ENCODE measurements at places on chromosomes 7 and 10.

DNA sequence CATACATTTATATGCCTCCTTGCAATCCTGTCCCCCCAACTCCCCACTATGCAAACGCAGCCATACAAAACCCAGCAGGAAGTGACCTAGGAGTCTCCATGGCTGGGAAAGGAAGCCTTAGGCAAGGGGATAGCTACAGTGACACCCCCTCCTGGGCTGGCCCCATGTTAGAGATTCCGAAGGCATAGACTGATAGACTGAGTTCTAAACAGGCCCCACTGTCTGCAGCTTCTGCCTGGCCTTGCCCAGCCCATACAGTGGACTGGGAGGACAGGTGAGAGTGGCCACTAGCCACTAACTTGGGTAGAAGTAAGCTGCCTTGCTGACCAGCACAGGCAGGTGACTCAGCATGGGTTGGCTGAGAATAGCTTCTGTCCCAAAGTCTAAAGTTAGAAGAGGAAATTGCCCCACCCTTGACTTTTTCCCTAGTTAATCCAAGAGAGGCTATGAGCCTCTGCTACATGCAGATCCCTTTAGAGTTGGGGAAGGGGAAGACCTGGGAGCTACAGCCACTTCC, 106.3 kb downstream of the C10orf105 start:
- peak; percentile 53 for DNase-seq

- no peak for DNase-seq
Measured at GRCh38 chr7:36604806-36605205, 119.5 kb downstream of the AOAH start.

- DNase-seq: peak; percentile 25
Measured at GRCh38 chr10:74118804-74119203, 31.8 kb downstream of the AP3M1 start.

DNA sequence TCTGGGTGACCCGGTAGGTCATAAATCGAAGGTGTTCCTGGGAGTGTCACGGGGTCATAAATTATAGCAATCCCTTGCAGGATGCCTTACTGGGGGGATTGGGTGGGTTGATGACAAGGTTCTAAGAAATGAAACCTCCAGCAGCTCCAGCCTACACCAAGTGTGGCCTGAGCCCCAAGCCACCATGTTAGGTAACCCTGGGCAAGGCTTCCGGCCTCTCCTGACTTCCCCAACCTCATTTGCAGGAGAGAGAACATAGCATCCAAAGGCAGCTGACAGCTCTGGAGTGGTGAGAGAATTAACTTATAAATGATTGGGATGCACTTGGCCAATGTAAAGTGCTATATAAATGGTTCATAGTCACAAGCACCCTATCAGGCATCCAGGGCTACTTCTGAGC, 52.8 kb upstream of the TMEM273 start:
- DNase-seq: no peak

DNA sequence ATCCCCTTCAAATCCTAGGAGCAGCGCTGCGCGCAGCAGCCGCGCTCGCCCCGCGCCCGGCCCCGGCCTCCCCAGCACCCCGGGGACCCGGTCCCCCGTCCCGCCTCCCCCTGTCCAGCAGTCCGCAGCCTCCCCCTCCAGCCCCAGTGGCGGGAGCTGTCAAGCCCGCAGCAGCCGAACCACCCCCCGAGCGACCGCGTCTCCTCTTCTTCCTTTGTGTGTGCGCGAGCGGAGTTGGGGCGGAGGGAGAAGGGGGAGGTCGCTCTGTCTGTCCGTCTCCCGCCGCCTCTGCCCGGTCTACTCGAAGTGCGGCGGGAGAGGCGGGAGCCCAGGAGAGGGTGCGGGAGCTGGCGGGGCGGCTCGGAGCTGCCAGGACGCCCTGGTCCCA, 375 bp upstream of the CHN2 start:
- DNase-seq: no peak

- DNase-seq: peak; percentile 4
Measured at GRCh38 chr7:70434376-70434775, 697.6 kb upstream of the GALNT17 start.

DNA sequence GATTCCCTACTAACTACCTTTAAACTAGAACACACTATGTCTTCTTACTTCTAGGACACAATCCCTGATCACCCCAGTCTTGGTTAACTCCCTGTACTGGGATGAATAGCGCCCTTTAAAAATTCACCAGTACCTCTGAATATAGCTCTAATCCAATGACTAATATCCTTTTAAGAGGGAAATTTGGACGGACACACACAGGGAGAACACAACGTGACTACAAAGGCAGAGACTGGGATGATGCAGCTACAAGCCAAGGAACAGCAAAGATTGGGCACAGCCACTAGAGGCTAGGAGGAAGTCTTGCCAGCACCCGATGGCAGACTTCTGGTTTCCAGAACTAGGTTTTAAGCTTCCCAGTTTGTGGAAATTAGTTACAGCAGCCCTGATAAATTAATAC, 81.4 kb downstream of the MALSU1 start:
- DNase-seq: no peak

DNA sequence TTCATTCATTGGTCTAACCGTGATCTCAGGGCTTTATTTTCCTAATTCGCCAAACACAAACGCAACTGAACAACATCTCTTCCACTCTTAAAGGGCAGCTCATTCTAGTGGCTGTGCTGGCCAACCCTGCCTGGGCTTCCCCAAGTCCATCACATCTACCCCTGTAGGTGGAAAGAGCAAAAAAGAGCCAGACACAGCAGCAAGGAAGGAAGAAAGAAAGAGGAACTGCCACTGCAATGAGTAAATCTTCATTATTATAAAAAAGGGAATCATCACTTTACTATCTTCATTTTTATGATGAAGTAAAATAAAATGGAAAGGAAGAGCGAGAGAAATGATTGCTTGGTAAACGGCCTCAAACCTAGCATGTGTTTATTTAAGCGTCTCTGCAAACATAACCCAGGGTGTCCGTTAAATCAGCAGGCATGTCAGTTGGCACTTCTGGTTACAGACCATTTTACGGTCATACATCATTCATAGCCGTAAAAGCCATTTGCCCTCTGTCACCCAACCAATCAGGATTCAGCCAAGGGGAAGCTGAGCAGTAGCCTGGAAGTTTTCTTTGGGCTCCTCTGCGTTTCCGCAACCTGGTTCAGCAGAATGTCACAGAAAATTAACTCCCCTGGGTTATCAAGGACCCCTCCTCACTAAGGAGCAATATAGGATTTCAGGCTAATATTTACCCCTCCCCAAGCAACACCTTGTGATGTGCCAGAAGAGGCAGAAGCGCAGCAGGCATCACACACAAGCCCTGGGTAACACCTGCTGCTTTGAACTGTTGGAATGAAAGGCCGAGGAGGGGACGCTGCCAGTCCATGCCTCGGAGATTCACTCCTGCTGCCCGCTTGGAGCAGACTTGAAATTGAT, 234.0 kb downstream of the SNX10 start:
- no peak for DNase-seq

DNA sequence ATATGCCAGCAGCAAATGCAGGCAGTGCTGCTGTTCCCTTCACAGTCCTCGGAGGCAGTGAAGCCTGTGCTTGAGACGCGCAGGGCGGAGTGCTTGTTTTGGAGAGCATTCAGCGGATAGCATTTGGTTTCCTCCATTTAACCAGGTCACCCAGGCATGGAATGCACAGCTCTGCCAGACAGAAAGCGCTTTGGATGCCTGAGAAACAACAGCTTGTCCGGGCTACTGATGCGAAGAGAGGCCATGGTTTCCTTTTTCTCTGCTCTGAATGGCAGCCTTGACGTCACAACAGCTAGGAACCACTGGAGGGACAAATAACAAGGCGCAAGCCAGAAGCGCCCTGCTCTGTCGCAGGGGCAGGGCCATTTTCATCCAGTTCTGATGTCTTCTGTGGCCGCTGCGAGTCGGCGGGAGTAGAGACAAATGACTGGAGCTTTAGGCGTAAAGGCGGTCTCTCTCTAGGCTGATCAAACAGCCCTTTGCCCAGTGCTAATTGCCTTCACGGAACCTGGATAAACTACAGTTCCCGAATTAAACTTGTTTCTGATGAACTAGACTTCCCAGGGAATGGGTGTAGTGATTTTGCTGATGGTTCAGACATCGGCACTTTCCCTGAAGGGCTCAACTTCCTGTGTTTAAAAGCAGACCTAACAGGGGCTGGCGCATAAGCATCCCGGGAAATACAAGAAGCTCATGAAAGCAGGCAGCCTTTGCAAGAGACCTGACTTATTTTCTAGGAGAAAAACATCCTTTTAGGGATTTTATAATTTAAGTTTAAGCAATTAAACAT, 187.6 kb upstream of the KLF14 start:
- peak; percentile 40 for DNase-seq

GRCh38 chr7:156889089-156889488, 3.9 kb downstream of the LMBR1 start:
- no peak for DNase-seq

- DNase-seq: no peak
Measured at GRCh38 chr10:101464599-101464998, 110.6 kb downstream of the BTRC start.

- DNase-seq: no peak
Measured at GRCh38 chr7:68425377-68425776, 1172.9 kb upstream of the AUTS2 start.

DNA sequence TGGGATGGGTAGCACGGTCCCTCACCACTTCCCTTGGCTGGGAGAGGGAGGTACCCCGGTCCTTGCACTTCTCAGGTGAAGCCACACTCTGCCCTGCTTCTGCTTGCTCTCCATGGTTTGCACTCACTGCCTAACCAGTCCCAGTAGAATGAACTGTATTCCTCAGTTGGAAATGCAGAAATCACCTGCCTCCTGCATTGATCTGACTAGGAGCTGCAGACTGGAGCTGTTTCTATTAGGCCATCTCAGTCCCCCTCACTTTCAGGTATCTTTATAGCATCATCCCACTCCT, 264.9 kb downstream of the ZWINT start:
- no peak for DNase-seq

GRCh38 chr10:88883448-88883809, 3.4 kb downstream of the STAMBPL1 start:
- DNase-seq: no peak

- DNase-seq: no peak
Measured at GRCh38 chr7:105345003-105345402, 43.7 kb downstream of the SRPK2 start.

- no peak for DNase-seq
Measured at GRCh38 chr10:78049851-78050250, 16.2 kb downstream of the RPS24 start.

- no peak for DNase-seq
Measured at GRCh38 chr7:149330914-149331567, 69.0 kb downstream of the ZNF783 start.

DNA sequence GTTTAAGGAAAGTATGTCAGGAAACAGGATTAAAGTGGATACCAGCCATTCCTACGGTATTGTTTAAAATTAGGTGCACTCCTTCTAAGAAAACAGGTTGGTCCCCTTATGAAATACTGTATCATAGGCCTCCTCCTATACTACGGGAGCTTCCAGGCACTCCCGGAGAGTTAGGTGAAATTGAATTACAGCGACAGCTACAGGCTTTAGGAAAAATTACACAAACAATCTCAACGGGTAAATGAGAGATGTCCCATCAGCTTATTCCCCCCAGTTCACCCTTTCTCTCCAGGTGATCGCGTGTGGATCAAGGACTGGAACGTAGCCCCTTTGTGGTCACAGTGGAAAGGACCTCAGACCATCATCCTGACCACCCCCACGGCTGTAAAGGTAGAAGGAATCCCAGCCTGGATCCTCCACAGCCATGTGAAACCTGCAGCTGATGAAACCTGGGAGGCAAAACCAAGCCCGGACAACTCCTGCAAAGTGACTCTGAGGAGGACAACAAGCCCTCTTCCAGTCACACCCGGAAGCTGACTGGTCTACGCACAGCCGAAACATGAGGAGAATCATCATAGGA, 25.1 kb upstream of the GHITM start:
- DNase-seq: no peak

DNA sequence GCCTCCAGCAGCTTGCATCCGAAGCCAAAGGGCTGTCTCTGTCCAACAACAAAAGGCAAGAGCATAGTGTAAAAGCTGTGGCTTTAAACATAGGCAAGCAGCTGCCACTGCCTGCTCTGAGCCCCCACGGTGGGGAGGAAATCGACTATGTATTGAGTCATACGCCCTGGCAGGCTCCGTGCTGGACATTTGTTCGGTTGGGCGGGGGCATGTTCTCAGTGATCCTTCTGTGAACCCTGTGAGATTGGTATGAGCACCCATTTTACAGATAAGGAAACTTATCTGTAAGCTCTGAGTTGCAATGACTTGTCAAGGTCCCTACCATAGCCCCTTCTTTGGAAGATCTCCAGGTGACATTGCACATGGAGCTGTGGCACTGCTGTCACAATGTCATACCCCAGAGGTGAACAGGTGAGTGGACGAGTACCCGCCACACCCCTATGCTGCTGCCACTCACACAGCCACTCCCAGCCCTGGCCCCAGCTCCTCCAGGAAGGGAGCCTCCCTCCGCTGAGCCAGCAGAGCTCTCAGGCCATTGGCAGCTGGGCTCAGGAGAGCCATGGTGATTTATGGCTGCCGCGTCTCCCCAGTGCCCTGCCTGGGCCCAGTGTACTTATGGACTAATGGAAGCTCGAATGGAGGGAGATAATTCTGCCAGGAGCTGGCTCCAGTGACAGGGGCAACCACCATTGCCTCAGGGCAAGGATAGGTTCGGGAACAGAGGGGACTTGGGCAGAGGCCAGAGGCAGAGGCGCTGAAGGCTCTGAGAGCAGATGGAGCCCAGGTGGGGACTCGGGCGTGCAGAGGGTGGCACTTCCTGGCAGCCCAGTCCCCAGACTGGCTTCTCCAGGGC, 43.7 kb downstream of the UNC5B start:
- DNase-seq: peak; percentile 83

DNA sequence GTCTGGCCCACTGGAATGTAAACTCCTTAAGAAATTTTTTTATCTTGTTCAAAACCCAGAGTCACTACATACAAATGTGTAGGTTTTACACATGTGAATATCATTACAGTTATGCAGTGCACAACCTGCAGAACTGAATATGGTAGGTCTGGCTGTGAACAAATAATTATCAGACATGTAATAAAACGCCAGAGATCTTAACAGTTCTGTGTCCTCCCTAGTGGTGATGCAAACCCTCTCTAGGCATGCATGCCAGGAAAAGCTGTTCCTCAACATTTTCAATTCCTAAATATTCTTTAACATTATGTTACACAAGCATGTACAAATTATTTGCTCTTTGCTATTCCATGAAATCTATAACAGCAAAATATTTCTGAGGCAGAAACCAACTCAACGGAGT, 124.6 kb downstream of the IMMP2L start:
- no peak for DNase-seq

DNA sequence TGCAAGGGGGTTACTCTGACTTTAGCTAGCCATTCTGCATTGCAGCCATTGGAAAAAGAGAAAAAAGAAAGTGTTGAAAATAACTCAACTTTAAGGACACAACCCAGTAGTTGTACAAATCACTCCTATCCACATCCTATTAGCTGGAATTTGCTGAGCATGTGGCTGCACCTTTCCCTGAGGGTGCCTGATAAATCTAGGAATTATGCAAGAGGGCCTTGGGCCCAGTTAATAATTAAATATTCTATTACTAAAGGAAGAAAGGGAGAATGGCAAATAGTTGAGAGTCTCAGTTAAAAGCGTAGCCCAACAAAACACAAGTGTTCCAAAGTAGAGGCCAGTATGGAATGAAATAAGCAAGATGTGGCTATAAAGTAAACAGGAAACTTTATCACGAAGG, 200.9 kb upstream of the CNTNAP2 start:
- no peak for DNase-seq

Data from AG08395 (cell line).